ENCODE measurements at places on chromosomes 2 and 18.

- no peak for DNase-seq
Measured at GRCh38 chr2:189514104-189514503, 66.5 kb downstream of the SLC40A1 start.

DNA sequence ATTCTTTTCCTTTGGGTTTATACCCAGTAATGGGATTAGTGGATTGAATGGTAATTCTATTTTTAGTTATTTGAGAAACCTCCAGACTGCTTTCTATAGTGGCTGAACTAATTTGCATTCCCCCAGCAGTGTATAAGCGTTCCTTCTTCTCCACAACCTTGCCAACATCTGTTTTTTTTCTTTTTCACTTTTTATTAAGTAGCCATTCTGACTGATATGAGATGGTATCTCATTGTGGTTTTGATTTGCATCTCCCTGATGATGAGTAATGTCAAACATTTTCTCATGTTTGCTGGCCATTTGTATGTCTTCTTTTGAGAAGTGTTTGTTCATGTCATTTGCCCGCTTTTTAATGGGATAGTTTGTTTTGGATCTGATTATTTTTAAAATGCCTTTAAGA is 64.1 kb upstream of the MEIS1 start:
- no peak for DNase-seq

GRCh38 chr2:161206471-161207032 is 46.3 kb downstream of the TANK start:
- no peak for DNase-seq

DNA sequence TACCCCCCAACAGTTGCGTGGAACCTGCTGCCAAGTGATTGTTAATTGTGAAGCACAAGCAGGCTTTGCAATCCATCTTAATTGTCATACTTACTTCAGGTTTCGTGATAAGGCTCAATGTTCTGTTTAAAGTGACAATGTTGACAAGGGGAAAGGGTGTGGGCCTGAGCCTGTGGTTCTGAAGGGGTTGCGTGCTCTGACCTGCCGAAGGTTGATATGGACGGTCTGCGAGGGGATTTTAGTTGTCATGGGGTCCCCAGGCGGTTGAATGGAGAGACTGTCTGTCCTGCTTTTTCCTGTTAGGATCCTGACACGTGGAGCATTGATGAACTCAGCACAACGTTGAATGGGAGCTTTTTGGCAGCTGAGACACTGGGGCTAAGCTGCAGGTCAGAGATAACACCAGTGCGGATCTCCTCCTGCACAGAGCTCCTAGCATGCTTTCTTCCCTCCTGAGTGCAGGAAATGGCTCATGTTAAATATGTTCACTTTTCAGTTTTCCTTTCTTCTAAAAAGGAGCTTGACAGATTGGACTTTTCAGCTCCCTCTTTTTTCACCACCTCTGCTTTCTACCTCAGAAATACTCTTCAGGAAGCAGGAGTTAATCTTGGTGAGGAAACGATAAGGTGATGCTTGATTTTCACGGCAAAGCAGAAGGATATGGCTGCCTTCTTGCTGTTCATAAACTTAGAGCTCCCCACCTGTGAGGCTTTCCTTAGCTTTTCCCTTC is 62.9 kb upstream of the ZEB2 start:
- no peak for DNase-seq

DNA sequence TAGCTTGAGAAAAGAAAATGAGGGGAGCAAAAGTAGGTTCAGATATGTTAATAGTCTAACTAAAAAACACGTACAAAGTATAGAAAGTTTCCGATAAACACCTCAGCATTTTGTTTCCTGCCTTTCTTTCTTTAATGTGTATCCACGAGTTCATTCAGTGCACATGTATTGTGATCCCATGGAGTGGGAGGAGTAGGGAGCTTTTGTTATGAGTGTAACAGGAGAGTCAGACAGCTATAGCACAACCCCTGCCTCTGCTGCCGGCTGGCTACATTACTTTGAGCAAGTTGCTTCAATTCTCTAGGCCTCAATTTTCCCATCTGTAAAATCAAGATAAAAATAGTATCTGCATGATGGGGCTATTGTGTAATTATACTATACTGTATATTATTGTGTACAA is 249.2 kb upstream of the FIGN start:
- DNase-seq = no peak
